ENCODE measurements at places on chromosomes 12 and 14.

GRCh38 chr14:92510972-92511371 is 2.6 kb upstream of the RIN3 start:
- no peak for DNase-seq

- peak; percentile 76 for DNase-seq
These were observed 16.0 kb upstream of the OR6S1 start for GRCh38 chr14:20657216-20658211.

DNA sequence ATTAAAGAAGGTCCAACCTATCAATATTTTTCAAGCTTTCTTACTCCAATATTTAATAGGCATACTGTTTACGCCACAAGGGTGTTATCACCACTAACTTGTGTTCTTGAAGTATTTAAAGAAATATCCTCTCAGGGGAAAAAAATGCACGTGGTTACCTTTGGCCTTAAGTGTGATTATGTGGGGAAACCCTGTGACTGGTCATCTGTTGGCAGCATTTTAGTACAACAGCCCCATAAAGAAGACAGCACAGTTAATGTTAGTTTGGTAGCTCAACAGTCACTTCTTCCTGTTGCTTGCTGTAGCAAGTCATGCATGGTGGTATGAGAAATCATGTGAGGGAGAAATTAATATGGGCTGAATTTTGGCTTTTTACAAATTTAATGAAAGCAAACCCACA is 1021.5 kb upstream of the TMEM132C start:
- DNase-seq: no peak

GRCh38 chr12:53353257-53353655 is 17.1 kb upstream of the SP7 start:
- DNase-seq: no peak

DNA sequence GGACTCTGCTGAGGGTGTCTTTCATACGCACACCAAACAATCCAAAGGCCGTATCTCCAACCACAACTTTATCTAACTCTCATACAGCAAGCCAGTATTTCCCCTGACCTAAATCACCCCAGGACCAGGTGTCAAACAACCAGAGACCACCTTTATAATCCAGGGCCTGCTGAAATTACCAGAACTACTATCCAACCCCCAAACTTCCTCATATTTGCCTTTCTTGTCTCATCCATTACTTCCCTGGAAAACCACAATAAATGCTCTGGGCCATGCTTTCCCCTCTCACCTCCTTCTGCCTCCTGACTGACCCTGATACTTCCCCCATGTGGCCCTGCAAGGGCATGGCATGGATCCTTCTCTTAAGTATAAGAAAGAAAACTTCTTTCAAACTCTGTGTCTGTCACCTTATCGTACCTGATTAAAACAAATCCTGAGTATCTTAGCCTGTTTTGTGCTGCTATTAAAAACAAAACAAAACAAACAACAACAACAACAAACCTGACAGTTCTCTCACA is 44.7 kb upstream of the CRACR2A start:
- no peak for DNase-seq

- DNase-seq: no peak
These were observed 32.0 kb downstream of the TC2N start for GRCh38 chr14:91835197-91835919.
